Thymus (tissue), 14 donors: ENCODE measurements at places on chromosomes 16 and 17. TPM values are rescaled to one million over a fixed set of nuclear protein-coding genes. Genes with fewer than 3 reads are reported as not detected.

Gene LITAFD
- not detected for total RNA-seq

Gene SLFN12L
- total RNA-seq: 3.7 TPM

Gene CA7
- total RNA-seq: 0.19 TPM

Gene HAP1
- total RNA-seq: 0.33 TPM

Gene SLC6A2
- 0.14 TPM for total RNA-seq

Gene PRSS8
- 12.8 TPM for total RNA-seq

Gene SLFN13
- total RNA-seq: 14.2 TPM

Gene ZG16
- total RNA-seq: 0.09 TPM

Gene FOXF1
- total RNA-seq: 0.05 TPM

Gene SMG1
- total RNA-seq: 31.9 TPM

Gene RGS11
- not detected for total RNA-seq

Gene TBC1D26
- 0.09 TPM for total RNA-seq

Gene USP43
- total RNA-seq: 0.57 TPM

Gene DBNDD1
- total RNA-seq: 0.52 TPM

Gene SPAG5
- total RNA-seq: 46.0 TPM

Gene ZNF423
- total RNA-seq: 1.6 TPM

Gene KANSL1
- total RNA-seq: 101 TPM

Gene EMP2
- 4.8 TPM for total RNA-seq

Gene ZNF213
- total RNA-seq: 1.5 TPM

Gene RHBDL3
- 0.19 TPM for total RNA-seq

Gene TMEM186
- total RNA-seq: 6.3 TPM

Gene CNTNAP4
- total RNA-seq: 0.28 TPM

Gene CLTC
- total RNA-seq: 89.0 TPM

Gene PERCC1
- total RNA-seq: not detected

Gene HIC1
- total RNA-seq: 11.8 TPM

Gene UNC13D
- total RNA-seq: 43.2 TPM

Gene TBC1D3I
- total RNA-seq: not detected

Gene KRT33A
- total RNA-seq: 0.66 TPM

Gene CCL8
- total RNA-seq: 1.4 TPM

Gene NAGS
- total RNA-seq: 1.3 TPM

Gene MYH3
- total RNA-seq: 13.5 TPM

Gene MYH8
- 1.2 TPM for total RNA-seq

Gene FZD2
- total RNA-seq: 0.80 TPM

Gene KAT7
- 28.9 TPM for total RNA-seq

Gene PRSS53
- total RNA-seq: 0.90 TPM

Gene ANKFN1
- total RNA-seq: 0.71 TPM

Gene TM4SF5
- not detected for total RNA-seq

Gene CCL16
- total RNA-seq: 0.09 TPM

Gene ZNF23
- 5.3 TPM for total RNA-seq

Gene ZNF385C
- 0.66 TPM for total RNA-seq

Gene DRC3
- 1.3 TPM for total RNA-seq

Gene SLC16A6
- 2.0 TPM for total RNA-seq

Gene CNTD1
- 0.09 TPM for total RNA-seq

Gene MT1M
- 0.28 TPM for total RNA-seq

Gene CCL14
- total RNA-seq: 4.1 TPM

Gene IRX5
- total RNA-seq: 0.61 TPM

Gene AKAP1
- 12.6 TPM for total RNA-seq
